Keratinocyte (primary cell): ENCODE measurements at places on chromosomes 3 and 15.

DNA sequence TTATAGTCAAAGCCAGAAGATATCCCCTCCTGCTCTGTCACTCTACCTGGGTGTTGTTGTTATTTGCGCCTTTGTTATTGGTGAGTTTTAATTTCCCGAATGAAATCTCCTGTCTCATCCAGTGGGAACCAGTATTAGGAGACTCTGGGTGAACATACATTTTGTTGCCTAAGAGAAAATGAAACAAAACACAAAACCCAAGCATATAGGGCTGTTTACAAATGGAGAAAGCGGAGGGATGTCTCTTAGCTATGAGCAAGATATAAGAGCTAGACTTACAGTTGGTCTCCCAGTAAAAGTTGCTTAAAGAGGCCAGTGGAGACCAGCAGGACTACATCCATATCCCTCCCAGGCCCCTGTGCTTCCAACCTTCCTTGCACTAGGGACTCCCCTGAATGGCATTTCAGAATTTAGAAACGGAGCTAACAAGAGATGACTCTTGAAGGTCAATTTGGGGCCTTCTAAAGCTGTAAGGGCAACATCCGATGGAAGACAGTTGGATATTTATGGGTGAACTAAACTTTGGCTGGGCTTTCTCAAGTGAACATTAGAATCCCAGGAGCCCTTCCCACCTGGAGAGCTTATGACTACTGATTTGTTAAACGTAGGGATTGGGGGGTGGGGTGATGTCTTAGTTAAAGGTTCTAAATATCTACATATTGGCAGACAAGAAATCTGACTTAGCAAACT is 2.7 kb downstream of the EOMES start:
- no peak for DNase-seq

GRCh38 chr3:192339214-192339613 is 388.1 kb downstream of the FGF12 start:
- DNase-seq: no peak

- no peak for DNase-seq
These were observed 4.7 kb downstream of the CSNK1G1 start for GRCh38 chr15:64351265-64351664.

DNA sequence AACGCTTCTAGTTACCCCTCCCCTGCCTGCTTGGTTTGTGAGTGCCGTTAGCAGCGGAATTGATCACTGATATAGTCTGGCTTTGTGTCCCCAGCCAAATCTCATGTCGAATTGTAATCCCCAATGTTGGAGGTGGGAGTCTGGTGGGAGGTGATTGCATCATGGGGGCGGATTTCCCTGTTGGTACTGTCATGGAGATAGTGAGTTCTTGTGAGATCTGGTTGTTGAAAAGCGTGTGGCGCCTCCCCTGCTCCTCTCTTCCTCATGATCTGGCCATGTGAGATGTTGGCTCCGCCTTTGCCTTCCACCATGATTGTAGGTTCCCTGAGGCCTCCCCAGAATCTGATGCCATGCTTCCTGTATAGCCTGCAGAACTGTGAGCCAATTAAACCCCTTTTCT is 47.3 kb upstream of the PGPEP1L start:
- no peak for DNase-seq

- no peak for DNase-seq
These were observed 158.9 kb downstream of the TBC1D5 start for GRCh38 chr3:17583530-17583929.

DNA sequence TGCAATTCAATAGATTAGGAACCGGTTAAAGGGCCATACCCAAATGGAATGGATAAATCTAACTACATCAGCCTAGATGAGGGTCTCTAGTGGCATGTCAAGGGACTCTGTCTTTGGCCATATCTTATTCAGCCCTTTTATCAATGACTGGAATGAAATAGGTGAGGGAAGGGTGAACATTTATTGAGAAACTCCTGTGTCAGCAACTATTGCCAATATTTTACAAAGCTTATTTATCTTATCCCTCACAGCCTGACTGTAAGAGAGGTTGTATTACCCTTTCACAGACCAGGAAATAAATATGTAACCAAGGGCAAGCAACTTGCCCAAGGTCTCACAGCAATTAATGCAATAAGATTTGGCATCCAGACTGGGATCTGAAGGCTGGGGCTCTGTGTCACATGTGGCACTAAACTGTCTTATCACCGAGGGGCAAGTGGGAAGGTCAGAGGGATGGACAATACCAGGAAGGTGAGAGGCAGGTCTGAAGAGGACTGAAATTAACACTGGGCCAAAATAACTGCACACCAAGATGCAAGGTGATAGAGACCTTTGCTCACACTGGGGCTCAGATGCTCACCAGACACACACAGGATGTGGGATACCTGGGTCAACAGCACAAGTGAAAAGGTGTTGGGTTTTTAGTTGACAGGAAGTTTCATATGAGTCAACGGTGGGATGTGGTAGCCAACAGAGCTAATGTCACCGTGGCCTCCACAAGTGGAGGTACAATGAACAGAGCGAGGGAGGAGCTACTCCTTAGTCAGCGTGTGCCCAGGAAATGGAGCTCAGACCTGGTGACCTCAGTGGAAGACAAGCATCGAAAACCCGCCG is 261.3 kb downstream of the RPLP1 start:
- no peak for DNase-seq

DNA sequence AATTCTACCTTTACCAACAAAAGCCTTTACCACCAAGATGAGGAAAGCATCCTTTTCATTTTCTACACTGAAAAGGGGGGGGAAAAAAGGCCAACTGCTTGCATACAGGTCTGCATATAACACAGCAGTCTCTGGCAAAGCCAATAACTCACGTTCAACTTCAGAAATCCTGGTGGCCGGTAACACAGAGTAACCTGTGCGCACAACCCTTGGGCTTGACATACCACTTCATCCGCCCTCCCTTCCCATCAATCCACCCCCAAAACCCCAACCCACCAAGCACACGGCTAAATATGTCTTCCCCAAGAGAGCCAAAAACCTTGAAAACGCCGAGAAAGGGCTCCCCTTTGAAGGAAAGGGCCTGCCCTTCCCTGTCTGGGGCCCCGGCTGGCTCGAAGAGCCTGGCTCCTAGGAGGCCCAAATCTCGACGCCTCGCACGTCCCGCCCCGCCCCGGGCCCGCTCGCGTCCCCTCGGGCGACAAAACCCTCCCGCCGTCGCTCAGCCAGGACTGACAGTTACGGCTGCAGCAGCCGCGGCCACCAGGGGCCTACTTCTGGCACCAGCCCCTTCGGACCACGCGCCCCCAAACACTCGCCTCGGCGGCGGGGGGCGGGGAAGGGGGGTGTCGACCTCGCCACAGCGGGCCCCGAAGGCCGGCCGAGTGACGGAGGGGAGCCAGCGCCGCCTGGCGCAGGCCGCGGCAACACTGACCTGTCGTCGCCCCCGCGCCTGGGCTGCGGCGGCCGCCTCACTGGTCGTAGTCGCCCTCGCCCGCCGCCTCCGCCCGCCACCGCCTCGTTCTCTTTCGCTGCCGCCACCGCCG is 835 bp downstream of the UBE3A start:
- no peak for DNase-seq

DNA sequence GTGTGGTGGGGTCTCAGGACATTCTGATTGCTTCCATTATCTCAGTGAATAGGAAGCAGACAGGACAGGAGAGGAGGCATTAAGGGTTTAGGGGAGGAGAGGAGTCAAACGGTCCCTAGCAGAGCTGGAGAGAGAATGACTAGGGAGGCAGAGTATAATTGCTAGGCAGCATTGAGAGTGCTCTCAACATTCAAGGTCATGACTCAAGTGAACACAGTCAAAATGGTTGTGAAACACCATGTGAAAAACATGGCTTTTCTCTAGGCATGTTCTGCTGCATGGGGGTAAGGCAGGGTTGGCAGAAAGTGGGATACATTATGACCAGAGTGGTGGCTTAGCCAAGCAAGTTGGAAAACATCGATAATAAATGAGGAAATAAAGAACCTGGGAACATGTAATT is 19.5 kb upstream of the HRH1 start:
- DNase-seq: no peak

- DNase-seq: no peak
These were observed 53.1 kb upstream of the ULK4 start for GRCh38 chr3:42014921-42015533.

GRCh38 chr15:87877114-87877810 is 379.3 kb downstream of the NTRK3 start:
- no peak for DNase-seq
